Karpas-422 (cell line): ENCODE measurements at places on chromosomes 2 and 18.

DNA sequence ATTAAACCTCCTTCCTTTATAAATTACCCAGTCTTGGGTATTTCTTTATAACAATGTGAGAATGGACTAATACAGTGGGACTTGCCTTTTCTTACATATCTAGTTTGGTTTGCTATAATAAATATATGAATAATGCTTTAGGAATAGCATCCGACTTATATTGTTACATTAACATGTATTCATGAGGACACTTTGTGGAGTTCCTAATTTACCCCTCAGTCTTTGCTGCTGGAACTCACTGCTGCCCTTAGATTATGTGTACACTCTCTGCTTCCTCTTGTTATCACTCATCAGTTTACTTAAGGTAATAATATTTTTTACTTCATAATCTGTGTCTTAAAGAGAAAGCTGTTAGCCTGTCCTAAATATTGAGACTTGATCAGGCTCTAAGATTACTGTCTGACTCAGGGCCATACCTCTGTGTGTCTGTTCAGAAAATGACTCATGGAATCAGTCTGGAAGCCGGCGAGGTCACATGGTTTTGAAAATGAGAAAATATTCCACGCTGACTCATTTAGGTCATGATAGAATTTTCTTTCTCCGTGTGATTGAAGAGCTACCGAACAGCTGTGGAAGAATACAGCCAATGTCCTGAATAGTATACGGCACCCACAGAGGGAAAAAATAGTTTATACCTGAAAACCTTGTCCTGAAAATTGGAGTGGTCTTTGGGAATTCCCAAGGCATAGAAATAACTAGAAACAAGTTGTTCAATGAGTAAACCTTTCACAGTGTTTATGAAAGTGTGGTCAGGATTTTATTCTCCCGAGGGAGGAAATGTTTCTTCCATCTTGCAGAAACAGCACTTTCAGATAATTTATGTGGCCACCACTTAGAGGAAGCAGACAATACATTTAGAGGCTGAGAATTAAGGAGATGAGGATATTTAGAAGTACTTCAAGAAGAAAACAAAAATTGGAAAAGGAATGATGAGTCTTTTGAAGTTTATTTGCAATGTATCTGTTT is 156.4 kb downstream of the DSEL start:
- DNase-seq, result no peak

DNA sequence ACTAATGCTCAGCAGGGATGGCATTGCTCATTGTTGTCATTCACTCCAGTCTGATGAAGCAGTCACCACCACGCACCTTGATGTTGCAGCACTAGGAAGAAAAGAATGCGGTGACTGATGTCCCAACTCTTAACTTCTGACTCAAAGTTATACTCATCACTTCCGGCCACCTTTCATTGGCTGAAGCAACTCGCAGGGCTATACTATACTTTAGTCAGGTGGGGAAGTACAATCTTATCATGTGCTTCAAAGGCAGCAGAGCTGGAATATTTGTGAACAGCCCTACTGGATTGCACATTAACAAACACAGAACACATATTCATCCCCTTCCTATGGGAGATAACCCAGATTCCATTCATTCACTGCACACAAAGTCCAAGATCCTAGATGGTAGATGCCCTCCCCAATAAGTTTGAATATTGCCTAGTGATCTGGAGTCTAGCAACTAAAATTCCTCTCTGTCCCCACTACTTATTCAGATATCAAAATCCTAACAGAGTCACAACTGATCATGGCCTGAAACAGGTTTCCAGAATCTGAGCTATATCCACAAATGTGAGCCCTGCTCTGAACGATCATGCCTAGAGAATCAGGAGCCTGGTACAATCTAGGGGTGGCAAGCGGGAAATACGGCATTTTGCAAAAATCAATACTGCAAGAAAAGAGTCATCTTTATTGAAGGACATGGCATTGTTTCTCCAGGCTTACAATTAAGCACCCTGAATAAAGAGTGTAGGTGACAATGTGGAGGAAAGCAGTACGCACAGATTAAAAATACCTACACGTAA is 3.4 kb upstream of the SPATS2L start:
- DNase-seq, result no peak

GRCh38 chr2:176885001-176885643 is 327.5 kb upstream of the HNRNPA3 start:
- DNase-seq, result no peak

DNA sequence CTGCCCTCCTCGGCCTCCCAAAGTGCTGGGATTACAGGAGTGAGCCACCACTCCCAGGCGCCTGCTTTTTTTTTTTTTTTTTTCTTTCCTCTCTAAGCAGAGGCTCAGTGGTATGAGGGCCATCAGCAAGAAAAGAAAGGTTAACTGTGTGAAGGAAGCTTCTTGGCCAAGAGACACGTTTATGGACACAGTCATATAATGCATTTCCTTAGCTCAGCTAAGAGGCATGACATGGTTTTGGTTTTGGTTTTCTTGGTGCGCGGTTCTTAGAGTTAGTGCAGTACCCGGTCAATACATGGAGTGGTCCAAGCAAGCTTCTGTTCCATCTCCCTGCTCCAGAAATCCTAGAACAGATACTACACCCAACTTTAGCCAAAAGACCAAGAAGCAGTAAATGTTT is 42.6 kb downstream of the RALBP1 start:
- DNase-seq, result no peak

- DNase-seq, result no peak
Measured at GRCh38 chr2:120612931-120613330, 122.7 kb upstream of the GLI2 start.

- DNase-seq, result no peak
Measured at GRCh38 chr2:239869272-239870155, 155.6 kb downstream of the NDUFA10 start.

- DNase-seq, result peak; percentile 57
Measured at GRCh38 chr2:196101325-196101991, 32.8 kb upstream of the DNAH7 start.

DNA sequence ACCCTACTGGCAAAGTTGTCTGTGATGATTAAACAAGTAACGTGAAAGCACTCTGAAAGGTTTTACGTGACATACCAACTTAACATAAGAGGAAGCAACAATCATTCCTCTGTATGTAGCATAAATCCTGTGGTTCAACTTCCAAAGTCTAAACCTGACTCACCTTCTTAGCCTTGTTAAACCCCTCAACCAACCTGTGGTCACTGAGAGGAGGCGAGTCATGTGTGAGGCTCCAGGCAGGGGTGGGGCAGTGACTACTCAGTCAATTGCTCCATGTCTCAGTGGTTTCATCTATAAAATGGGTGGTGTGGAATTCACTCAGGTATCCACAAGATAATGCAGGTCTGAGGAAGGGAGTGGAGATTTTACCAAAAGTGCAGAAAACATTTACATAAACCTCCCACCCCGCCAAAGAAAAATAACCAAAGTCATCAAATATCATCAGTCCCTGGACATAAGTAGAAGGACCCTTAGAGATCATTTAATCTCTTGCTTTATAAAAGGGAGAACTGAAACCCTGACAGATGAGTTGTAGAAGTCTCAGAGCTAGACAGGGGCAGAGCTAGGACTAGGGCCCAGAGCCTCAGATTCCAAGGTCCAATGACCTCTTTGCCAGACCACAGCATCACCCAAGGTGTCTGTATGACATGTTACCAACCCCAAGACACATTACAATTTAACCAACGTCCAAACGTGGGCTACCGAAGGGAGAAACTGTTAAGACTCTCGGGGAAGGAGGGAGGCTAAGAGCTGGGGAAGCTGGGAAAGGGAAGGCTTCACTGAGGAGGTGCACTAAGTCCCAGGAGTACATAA is 3.7 kb upstream of the PCBP1 start:
- DNase-seq, result peak; percentile 87

GRCh38 chr18:57432751-57433400 is 2.3 kb upstream of the ONECUT2 start:
- no peak for DNase-seq

DNA sequence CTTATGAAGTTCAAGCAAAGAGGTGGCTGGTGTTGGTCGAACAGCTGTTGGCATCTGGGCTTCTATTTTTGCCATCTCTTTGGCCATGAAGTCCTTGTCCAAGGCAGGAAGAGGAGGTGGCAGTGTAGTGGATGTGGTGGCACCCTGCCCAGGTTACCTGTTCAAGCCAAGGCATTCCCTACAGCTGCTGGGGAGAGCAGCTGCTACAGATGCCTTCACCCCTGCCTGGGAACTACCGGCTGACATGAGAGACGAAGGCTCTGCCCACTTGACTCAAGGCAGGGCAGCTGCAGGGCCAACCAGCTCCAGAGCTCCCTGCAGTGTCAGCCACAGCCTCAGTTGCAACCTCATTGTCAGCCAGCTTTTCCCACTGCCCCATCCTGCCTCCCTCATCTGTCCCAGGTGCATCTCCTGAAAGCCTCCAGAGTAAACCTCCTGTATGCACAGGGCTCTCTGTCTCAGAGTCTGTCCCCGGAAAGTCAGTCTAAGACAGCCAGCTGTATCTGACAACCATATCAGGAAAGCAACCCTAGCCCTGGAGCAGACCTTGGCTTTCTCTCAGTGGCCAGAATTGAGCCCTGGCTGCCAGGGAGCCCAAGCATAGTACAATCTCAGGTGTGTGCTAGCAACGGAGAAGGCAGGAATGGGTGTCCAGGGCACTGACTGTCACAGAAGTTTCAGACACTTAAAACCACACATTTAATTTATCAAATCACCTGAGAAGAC is 115.9 kb downstream of the RPIA start:
- DNase-seq, result no peak

DNA sequence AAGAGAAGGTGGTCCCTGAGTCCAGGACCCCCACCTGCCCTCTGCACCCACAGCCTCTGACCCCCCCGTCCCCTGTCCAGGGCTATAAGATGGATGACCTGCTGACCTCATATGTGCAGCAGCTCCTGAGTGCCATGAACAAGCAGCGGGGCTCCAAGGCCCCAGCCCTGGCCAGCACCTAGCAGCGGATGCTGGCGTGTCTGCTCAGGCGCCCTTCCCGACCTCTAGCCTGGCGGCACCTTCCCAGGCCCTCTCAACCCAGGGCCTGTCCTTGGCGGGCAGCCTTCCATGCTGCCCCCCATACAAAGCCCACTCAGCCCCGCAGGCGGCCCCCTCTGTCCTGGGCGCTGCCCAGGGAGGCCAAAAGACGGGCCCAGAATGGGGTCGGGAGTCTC is 8.7 kb upstream of the GPR17 start:
- DNase-seq, result no peak

- DNase-seq, result no peak
Measured at GRCh38 chr2:46065152-46065551, 232.1 kb upstream of the EPAS1 start.

- DNase-seq, result no peak
Measured at GRCh38 chr2:68279691-68280090, 27.4 kb upstream of the PPP3R1 start.

DNA sequence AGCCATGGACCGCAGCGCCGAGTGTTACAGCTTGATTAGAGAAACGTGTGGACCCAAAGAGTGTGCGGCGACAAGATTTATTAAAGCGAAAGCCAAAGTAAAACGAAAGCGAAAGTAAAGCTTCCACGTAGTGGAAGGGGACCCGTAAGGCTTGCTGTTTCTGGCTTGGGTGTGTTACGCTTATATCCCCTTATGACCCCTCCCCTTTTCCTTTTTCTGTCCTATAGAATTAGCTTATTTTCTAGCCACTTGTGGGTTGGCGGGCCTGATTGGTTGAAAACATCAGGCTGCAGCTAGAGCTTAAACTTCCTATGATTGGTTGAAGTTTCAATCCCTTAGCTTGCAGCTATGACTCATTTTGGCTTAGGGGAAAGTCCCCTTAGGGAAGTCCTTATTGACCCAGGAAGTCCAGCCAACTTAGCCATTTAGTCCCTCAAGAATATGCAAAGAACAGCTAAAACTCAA is 969.7 kb downstream of the DCDC2C start:
- no peak for DNase-seq

GRCh38 chr2:67999332-67999731 is 63.5 kb downstream of the C1D start:
- no peak for DNase-seq

DNA sequence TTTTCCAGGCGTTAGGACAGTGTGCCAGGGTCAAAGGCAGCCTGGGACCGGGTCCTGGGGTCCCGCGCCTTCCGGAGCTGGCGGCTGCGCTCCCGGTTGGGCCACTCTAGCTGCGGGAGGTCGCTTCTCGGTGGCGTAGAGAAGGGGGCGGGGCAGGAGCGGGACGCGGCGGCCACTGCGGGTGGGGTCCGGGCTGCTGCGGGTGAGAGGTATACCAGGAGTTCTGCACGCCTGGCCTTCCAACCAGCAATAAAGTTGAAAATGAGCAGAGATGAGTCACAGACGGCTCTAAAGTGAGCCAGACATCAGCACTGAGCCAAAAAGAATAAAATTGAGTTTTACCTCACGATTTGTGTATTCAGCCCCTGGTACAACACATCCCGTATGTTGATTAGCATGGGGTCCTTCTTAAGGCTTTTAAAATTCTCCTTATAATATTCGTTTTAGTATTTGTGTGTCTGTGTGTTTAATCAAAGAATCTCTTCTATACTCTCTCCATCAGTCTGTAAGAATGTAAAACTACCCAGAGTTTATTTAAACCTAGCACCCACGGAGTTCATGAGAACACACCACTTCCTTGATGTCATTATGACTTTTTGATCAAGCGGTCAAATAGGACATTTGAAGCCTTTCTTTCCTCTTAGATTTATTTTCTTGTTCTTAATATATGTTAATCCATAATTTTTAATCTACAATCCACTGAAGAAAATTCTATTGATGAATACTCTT is at the start of gene C1GALT1C1L:
Gene C1GALT1C1L (minus strand): TSS at position 108 of the 729 bp plus-strand sequence. CDS start 107 bp downstream, at position 1.
- DNase-seq, result no peak

DNA sequence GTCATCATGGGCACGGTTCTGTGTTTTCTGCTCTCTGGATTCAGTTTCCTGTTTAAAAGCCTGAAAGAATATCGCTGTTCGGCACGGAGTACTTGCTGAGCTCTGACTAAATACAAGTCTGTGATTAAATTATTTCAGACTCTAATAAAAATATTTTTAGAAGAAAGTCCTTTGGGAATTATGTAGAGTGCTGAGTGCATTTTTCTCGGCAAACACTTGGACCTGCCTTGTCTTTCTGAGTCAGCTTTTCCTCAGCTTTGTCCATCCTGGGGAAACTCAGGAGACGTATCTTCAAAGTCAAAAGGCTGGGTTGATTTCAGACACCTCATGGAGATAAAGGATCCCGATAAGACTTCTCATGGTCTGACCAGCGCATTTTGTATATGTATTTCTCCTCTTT is 45.9 kb downstream of the IL1R2 start:
- DNase-seq, result no peak

- DNase-seq, result no peak
Measured at GRCh38 chr18:48582946-48583345, 44.1 kb downstream of the CTIF start.

- DNase-seq, result no peak
Measured at GRCh38 chr2:7468448-7468828, 551.2 kb downstream of the RNF144A start.

DNA sequence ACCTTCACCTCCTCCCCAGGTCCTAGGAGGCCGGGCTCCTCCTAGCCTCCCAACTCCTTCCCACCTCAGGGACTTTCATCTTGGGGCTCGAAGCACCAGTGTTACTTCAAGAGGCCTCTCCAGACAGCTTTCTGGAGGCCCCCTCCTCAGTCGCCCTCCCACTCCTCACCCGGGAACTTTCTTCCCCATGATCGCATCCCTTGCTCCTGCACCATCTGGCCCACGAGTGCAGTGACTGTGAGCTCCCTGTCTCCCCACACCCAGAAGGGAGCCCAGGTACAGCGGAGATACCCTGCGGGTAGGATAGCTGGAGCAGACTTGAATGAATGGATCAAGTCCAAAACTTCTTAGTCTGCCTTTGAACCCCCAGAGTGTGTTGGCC is 6.1 kb downstream of the ERFE start:
- no peak for DNase-seq

GRCh38 chr2:152492131-152492530 is 157.2 kb downstream of the FMNL2 start:
- DNase-seq, result no peak
